ENCODE measurements at places on chromosomes 13 and 19.

DNA sequence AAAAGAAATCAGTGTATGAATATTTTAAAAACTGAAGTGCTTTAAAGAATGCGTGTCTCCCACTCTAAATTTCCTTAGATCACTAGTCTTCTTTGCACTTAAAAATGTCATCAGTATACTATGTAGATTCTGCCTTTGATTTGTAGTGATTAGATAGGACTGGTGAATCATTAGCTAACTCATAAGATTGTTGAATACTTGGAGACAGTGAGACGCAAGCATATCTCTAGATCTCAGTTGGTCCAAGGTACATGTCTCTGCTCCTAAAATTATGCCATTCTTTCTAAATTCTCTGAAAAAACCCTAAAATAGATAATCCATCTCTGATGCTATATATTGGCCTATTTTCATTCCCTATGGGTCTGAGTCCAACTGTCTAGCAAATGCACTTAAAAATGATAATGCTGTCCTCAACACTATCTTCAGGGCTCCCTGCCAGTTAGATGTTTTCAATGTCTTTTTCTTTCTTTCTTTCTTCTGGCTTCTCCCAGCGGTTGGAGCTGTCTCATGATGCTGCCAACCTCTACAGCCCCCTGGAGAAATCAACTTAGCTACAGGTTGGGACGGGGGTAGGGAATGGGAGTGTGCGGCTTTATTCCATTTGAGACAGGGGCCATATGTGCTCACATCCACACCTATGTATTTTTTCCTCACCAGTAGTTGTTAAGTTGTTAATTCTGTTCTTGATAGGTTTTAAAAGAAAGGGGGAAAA lies 301.0 kb downstream of the NDFIP2 start:
- DNase-seq, result no peak

- DNase-seq, result no peak
Measured at GRCh38 chr13:71214357-71214756, 652.6 kb downstream of the DACH1 start.

DNA sequence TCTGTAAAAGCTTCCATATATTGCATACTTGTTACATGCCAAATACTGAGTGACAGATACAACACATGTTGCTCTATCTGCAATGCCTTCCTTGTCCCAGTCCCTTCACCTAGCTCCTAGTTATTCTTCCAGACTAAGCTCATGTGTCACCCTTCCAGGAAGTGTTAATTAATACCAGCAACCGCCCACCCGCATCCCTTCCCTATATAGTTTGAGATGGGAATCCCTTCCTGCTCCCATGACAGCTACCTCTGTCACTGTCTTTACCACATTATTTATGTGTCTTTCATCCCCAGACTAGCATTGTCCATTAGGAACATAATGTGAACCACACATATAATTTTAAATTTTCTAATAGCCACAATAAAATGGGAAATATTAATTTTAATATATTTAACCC lies 49.5 kb upstream of the FRY start:
- no peak for DNase-seq

DNA sequence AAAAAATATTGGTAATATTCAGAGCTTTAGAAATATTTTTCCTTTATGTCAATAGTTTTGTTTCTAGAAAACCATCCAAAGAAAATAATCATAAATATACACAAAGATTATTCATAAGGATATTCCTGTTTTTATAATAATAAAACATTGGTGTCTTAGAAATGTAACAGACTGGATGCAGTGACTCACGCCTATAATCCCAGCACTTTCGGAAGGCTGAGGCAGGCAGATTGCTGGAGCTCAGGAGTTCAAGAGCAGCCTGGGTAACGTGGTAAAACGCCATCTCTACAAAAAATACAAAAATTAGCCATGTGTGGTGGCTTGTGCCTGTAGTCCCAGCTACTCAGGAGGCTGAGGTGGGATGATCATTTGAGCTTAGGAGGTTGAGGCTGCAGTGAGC lies 106.8 kb downstream of the DHRS12 start:
- DNase-seq, result no peak

DNA sequence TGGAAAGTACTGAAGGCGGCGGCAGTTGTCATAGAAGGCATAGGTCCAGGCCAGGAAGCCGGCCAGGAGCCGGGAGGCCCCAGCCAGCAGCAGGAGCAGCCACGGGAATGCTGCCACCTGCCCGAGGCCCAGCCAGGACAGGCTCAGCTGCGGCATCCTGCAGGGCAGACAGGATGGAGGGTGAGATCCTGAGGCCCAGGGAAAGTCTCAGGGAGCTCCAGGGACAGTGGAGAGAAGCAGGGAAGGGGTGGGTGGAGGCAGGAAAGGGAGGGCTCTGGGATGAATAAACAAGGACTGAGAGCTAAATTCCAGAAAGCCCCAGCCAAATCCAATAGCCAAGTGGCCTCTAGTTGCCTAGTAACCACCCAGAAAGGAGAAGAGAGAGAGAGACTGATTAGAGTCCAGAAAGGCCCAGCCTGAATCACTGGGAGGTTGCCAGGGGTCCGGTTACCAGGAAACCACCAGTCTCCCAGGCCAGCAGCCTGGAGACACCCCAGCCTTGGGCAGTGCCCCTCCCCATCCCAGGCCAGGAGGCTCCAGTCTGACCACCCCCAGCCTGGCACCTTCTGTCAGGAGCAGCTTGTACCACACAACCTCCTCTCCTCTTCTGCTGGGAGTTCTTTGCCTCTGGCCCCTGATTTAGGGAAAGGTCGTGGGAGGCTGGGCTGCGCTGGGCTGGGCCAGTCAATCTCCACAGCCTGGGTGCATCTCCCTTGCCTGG lies 7.5 kb upstream of the OR10H5 start:
- DNase-seq, result peak; percentile 84

- peak; percentile 86 for DNase-seq
Measured at GRCh38 chr19:48419158-48419920, 25.9 kb downstream of the GRIN2D start.

- no peak for DNase-seq
Measured at GRCh38 chr13:80296638-80297037, 44.3 kb downstream of the SPRY2 start.

DNA sequence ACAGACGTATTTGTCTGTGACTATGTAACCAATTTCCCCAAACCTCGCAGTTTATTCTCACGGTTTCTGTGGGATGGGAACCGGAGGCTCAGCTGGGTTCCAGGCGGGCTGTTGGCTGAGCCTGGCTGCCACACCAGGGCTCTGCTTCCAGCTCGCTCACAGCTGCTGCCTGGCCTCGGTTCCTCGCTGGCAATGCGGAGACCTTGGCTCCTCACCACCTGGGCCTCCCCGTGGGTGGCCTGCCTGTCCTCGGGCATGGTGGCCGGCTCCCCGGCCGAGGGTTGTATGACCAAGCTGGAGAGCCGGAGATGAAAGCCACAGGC lies 218.9 kb upstream of the MAB21L1 start:
- DNase-seq, result no peak

GRCh38 chr13:96573563-96573962 lies 420.7 kb downstream of the OXGR1 start:
- no peak for DNase-seq

DNA sequence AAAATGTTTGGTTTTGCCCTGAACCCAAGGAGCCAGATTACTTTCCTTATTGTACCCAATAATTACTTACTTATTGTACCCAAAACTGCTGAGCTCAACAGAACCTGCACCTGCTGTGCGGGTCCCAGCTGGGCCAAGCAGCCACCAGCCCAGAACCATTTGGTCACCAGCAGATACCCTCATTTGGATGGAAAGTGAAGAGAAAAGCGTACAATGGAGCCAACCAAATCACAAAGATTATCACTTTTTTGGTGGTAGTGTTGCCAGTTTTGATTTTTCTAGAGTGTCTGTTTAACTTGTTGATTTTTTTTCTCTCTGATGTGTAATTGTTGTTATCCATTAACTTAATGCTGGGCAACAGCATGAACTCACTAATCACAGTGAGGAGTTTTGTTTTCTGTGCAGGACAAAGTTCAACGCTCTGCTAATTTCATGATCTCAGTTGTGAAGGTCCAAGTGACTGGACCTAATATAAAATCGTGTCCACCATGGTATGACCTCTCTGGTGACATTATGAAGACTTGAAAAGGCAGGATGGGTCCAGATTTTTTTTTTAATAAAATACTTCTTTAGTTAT lies 23.8 kb downstream of the SPATA13 start:
- DNase-seq, result no peak

DNA sequence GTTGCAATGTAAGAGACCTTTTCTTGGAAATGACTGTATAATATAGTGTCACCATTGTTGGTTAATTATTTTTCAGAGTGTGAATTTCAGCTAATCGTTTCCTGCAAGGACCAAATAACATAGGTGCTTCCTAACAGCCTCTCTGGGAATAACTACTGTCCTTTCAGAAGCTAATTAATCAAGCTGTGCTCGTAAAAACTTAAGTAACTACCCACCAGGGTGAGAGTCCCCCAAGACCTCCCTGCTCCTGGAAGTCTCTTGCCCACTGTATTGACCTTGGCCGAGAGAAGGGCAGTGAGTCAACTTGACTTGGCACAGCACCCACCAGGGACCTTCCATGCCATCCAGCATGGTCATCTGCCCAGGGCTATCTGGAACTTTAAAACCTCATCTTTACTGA lies 50.3 kb downstream of the UQCRFS1 start:
- no peak for DNase-seq

DNA sequence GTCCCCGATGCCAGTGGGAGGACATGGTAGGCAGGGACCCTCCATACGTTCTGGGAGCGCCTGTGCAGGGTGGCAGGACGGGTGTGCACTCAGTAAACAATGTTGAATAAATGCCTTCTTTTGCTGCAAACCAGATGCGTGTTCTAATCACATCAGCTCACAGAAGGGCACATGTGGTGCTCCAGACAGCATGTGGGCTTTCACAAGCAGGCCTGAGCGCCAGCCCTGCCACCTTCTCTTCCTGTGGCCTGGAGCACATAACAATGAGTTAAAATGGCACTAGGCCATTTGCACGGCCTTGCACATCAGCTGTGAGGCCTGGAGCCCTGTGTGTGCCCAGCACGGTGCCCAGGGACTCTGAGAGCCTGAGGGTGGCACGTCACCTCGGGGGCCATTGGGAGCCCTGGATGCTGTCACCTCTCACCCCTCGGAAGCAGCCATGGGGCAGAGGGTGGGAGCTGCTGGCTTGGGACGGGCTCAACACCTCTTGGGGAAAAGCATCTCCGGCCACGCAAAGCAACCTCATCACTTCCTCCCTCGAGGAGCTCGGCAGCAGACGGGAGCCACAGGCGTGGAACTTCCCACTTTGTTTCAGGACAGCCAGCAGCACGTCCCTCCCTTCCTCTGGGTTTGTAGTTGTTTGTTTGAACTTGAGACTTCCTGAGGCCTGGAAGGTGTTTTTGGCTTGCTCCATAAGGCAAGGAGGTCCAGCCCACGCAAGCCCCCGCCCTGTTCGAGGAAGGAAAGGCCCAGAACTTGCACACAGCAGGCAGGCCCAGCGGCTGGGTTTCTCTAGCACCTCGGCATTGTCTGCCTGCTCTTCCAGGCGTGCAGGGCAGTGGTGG lies 9.8 kb downstream of the MCF2L start:
- DNase-seq, result no peak

- DNase-seq, result peak; percentile 27
Measured at GRCh38 chr19:41377977-41378709, 1.8 kb downstream of the TMEM91 start.

DNA sequence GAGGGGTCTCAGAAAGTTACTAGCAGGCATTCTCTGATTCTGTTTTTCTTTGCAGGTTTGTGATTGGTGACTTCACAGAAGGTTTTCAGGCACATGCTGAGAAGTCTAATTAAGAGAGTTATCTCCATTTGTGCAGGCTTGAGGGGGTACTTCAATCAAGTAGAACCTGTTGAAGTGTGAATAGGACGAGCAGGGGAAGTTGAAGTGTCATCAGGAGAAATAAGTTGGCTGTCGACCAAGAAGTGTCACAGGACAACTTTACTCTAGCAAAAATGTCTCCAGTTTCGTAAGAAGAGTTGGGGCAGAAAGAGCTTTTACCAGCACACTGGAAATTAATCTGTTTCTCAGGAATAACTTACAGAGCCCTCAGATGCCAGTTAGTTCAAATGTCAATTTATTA lies 576.5 kb upstream of the SLITRK5 start:
- DNase-seq, result peak; percentile 5

GRCh38 chr13:26518451-26518959 lies 39.0 kb upstream of the WASF3 start:
- peak; percentile 68 for DNase-seq

GRCh38 chr13:59318320-59318930 lies 845.3 kb downstream of the DIAPH3 start:
- DNase-seq, result peak; percentile 95

- DNase-seq, result peak; percentile 89
Measured at GRCh38 chr13:53200498-53201453, 172.2 kb downstream of the OLFM4 start.

GRCh38 chr13:109680288-109680687 lies 106.1 kb downstream of the IRS2 start:
- no peak for DNase-seq

GRCh38 chr13:46334035-46334822 lies 52.8 kb downstream of the RUBCNL start:
- no peak for DNase-seq

DNA sequence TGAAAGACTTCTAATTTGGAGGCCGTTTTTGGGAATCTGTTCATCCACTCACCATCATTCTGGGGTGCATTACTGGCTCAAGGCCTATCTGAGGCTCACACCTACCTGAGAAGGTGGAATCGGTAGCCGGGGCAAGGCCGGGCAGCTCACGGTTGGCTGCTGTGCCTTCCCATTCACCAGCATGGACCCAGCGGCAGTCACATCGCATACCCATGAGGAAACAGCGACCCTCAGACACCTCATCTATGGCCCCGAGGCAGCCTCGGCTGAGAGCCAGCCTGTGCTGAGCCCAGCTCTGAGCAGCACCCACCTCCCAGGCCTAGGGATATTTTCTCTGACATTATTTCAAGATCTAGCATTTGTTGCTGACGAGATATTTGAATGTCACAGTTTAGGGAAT lies 130.5 kb downstream of the ATP11A start:
- no peak for DNase-seq

GRCh38 chr13:79457390-79457789 lies 23.6 kb upstream of the NDFIP2 start:
- DNase-seq, result no peak

DNA sequence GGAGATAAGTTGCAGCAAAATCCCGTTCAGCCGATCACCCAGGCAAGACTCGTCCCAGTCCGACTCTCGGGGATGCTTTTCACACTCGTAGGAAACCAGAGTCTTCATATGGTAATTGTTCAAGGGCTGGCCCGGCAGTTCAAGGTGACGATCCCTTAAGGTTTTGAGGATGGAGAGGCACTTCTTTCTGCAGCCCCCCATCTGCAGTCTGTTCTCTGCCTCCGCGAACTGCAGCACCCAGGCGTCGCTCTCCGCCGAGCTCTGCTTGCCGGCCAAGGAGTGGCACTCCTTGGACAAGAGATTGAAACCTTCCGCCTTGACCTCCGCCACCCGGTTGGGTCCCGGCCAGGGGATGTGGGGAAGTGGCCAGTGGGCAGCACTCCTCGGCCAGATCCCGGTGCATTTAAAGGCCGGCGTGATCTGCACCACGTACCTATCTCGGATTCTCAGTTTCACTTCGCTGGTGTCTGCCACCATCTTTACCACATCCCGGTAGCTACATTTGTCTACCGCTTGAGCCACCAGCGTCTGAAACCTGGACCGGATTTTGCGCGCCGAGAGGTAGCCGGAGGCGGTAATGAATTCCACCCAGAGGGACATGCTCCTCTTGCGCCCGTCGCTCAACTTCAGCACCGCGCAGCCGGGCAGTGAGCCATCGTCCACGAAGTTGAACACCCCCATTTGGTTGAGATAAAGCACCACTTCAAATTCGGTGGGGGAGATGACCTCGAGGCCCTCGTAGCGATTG lies 1.1 kb downstream of the MAB21L1 start:
- peak; percentile 86 for DNase-seq

Data from eye (tissue), 1 donor.